Prostate gland (tissue), 2 donors: ENCODE measurements at places on chromosomes 12 and 14. TPM values are rescaled to one million over a fixed set of nuclear protein-coding genes. Genes with fewer than 3 reads are reported as not detected.
A peak's percentile ranks its signal among the peaks of the same experiment; 100 is the strongest.

Gene ASPG
- 2.3 TPM for total RNA-seq

Gene HEBP1
- total RNA-seq, result 40.3 TPM

Gene TAS2R7
- total RNA-seq, result not detected

Gene GLIPR1
- 2.7 TPM for total RNA-seq

Gene JPH4
- 8.5 TPM for total RNA-seq

Gene RIMBP2
- 0.96 TPM for total RNA-seq

Gene UNC79
- total RNA-seq, result 0.32 TPM

Gene TMED8
- 14.7 TPM for total RNA-seq

Gene GPR137C
- total RNA-seq, result 5.3 TPM

- H3K27ac ChIP-seq, result no peak overlapping the region
- H3K36me3 ChIP-seq, result no peaks in the 10 kb centered on the region
- no peak overlapping the region for H3K4me3 ChIP-seq
- DNase-seq, result no peak
- no peaks in the 10 kb centered on the region for H3K27me3 ChIP-seq
Observed at GRCh38 chr12:20492251-20492760, 124.0 kb downstream of the PDE3A start.

DNA sequence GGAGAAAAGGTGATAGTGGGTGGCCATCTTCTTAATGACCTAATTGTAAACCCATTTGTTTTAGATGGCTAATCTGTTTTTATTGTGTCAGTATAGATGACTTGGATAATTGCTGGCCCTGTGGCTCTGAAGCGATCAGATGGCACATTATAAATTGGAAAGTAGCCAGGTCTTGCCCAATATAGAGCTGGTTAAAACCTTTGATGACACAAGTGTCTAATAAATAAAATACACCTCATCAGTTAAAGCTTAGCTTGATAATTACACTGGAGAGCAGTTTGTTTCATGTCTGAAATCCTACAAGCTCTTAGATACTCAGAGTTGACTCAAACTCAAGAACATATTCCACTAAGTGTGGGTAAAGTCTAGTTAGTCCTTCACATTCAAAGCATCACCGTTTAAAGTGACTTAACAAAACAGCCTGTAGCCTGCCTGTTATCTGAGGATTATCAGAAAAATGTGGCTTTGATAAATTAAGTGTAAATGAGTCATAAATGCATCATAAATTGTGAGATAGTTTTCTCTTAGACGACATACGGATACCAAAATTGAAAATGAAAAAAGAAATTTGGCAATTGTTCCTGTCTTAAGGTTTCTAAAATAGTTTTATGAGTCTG, 280.9 kb downstream of the LRIG3 start:
- H3K4me1 ChIP-seq, result no peaks in the 10 kb centered on the region
- no peak overlapping the region for H3K27ac ChIP-seq

- H3K27me3 ChIP-seq, result no peaks in the 10 kb centered on the region
- no peak overlapping the region for H3K27ac ChIP-seq
- no peaks in the 10 kb centered on the region for H3K4me1 ChIP-seq
- no peak for DNase-seq
Observed at GRCh38 chr12:123354600-123354999, 10.0 kb downstream of the SBNO1 start.

DNA sequence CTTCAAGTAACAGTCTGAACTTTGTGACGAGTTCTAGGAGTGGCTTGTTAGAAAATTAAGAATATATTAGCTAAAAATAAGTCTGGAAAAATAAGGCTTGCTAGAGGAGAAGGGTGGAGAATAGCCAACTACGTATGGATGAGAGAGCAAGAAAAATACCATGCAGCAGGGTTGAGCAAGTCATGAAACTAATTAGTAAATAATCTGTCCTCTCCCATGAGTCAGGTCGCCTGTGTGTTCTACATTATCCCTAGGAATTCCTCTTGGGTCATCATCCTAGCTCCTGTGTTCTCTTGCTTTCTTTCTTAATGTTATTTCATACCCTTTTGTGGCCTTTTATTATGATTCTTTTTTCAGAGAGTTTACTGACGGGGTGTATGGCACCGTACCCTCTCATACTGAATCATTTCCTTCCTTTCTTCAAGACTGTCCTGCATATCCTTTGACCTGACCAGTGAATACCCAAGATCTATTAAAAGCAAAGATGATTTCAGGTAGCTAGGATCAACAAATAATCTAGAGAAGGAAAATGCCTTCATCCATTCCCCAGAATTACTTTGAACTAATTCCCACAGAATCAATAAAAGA, 177.2 kb upstream of the NPAS3 start:
- no peak overlapping the region for H3K27ac ChIP-seq
- H3K4me3 ChIP-seq, result no peak overlapping the region
- H3K36me3 ChIP-seq, result no peaks in the 10 kb centered on the region
- no peaks in the 10 kb centered on the region for H3K27me3 ChIP-seq

DNA sequence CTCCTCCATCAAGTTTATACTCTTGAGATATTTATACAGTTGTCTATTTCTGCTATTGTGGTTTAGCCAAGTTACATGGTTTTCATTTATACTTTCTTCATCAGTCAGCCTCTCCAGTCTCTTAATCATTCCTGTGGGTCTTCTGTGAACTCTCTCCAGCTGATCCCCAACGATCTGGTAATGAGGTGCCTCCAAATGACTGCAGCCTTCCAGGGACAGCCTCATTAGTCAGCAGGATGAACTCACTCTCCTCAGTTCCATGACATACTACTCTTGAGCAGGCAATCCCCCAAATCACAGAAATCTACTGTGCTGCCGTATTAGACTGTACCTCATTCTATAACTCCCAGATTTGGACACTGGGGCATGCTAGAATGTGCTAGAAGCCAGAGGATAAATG, 15.3 kb downstream of the AREL1 start:
- H3K4me3 ChIP-seq, result no peak overlapping the region
- no peak for DNase-seq
- H3K27me3 ChIP-seq, result no peaks in the 10 kb centered on the region
- H3K4me1 ChIP-seq, result no peaks in the 10 kb centered on the region
- H3K36me3 ChIP-seq, result no peaks in the 10 kb centered on the region

DNA sequence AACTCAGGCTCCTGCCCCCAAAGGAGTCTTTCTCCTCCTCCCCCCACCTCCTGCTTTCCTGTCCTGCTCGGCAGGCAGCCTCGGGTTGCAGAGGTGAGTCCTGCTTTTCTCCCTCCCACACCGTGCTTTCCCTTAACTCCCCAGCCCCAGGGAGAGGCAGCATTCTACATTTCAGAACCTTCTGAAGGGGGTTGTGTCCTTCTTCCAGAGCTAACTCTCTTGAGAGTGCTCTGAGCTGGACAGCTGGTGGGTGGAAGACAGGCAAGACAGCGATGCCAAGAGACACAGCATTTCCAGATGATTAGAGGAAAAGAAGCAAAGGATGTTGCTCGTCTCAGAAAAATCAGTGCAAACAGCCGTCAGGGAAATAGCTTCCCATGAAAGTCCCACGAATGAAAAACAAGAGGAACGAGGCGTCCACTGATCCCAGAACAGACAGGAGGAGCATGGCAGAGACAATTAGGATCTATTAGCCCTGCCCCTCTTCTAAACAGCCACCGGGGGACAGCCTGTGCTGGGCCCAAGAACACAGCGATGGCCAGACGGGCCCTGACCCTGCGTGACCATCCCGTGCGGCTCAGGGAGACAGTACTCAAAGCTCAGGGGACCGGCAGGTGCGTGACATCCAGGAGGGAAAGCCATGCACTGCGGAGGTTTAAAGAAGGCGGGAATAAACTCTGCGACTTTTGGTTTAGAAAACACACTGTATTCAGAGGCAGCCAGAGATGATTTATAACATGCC, 216.5 kb upstream of the RTL1 start:
- peak; percentile 2 for DNase-seq
- H3K4me3 ChIP-seq, result no peak overlapping the region
- H3K36me3 ChIP-seq, result no peaks in the 10 kb centered on the region
- H3K27me3 ChIP-seq, result no peaks in the 10 kb centered on the region
- H3K4me1 ChIP-seq, result no peaks in the 10 kb centered on the region
- H3K27ac ChIP-seq, result no peak overlapping the region

GRCh38 chr14:79629411-79630287, 581.7 kb downstream of the DIO2 start:
- H3K27me3 ChIP-seq, result no peaks in the 10 kb centered on the region
- H3K4me3 ChIP-seq, result no peak overlapping the region
- no peaks in the 10 kb centered on the region for H3K4me1 ChIP-seq
- H3K27ac ChIP-seq, result no peak overlapping the region
- no peak for DNase-seq

GRCh38 chr12:70400124-70400523, 34.0 kb downstream of the KCNMB4 start:
- H3K4me1 ChIP-seq, result no peaks in the 10 kb centered on the region
- H3K27ac ChIP-seq, result no peak overlapping the region
- H3K36me3 ChIP-seq, result no peaks in the 10 kb centered on the region
- DNase-seq, result no peak
- H3K4me3 ChIP-seq, result no peak overlapping the region

GRCh38 chr14:69038455-69039287, 59.6 kb upstream of the ACTN1 start:
- no peak overlapping the region for H3K27ac ChIP-seq
- no peak overlapping the region for H3K4me3 ChIP-seq
- no peaks in the 10 kb centered on the region for H3K27me3 ChIP-seq
- no peaks in the 10 kb centered on the region for H3K36me3 ChIP-seq

DNA sequence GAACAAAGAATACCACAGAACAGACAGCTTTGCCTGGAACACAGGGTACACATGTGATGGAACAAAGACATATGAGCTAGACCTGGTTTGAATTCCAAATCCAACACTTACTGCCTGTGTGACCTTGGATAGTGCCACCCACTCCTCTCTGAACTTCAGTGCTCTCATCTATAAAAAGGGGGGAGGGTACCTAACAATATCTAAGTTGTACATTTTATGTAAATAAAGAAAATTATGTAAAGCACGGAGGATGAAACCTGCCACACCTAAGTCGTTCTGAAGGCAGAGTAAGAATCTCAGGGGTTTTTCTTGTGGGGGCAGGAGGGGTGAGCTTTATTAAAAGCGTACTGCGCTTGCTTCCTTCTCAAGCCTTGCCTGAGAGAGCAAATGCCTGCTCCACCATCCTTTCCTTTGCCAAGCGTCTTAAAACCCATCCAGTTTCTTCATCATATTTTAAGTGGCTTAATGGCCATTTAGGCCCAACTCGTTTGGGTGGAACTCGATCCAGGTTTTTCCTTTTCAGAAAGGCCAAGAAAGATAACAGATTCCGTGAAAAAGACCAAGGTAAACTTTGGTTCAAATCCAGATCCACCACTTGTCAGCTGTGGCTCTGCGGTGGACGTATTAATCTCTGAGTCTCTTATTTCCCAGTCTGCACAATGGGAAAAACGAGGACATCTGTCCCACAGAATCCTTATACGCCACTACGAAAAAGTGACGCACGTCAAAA, 946 bp downstream of the DDX24 start:
- H3K36me3 ChIP-seq, result no peaks in the 10 kb centered on the region
- H3K4me1 ChIP-seq, result peaks cover 16% of the 10 kb centered on the region
- H3K27ac ChIP-seq, result peak overlapping the region; percentile 87
- peak overlapping the region; percentile 93 for H3K4me3 ChIP-seq

- H3K27me3 ChIP-seq, result no peaks in the 10 kb centered on the region
- no peak for DNase-seq
- no peaks in the 10 kb centered on the region for H3K36me3 ChIP-seq
- H3K27ac ChIP-seq, result no peak overlapping the region
- H3K4me1 ChIP-seq, result no peaks in the 10 kb centered on the region
Observed at GRCh38 chr12:96190413-96191108, 3.6 kb upstream of the ELK3 start.

- H3K27me3 ChIP-seq, result peaks cover 9% of the 10 kb centered on the region
- peaks cover 4% of the 10 kb centered on the region for H3K4me1 ChIP-seq
- peak overlapping the region; percentile 36 for H3K4me3 ChIP-seq
Observed at GRCh38 chr14:41606282-41606531, 469 bp upstream of the LRFN5 start.

DNA sequence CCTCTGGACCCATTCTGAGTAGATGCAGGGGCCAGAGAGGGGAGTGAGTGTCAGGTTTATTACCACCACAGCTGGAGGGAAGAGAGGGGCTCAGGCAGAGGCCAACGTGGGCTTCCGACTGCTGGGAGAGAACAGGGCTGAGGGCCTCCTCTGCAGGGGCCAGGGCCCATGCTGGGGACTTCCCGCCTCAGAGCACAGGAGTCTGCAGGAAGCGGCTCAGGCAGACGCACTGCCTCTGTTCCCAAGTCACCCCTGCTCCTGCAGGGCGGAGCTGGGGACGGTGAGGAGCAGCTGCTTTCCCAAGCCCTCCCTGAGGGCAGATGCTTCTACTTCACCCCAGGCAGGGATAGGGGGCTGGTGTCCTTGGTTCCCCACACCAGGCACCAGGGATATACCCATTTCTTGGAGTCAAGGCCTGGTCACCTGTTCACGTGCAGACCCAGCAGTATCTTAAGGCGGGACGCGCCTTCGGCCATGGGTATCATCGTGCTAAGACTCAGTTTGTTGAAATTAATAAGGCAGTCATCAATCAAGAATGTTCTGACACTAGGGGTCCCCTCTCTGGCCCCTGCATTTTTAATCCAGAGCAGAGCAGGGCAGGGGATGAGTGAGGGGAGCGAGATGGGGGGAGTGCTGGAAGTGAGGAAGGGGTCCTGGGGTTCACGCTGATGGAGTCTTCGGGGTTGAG, 100.0 kb downstream of the PIWIL1 start:
- DNase-seq, result no peak
- no peak overlapping the region for H3K27ac ChIP-seq
- no peaks in the 10 kb centered on the region for H3K36me3 ChIP-seq
- no peak overlapping the region for H3K4me3 ChIP-seq
- no peaks in the 10 kb centered on the region for H3K4me1 ChIP-seq

GRCh38 chr14:94462219-94462551, 9.6 kb upstream of the SERPINA11 start:
- no peak overlapping the region for H3K27ac ChIP-seq
- no peak for DNase-seq
- H3K4me3 ChIP-seq, result no peak overlapping the region
- H3K27me3 ChIP-seq, result no peaks in the 10 kb centered on the region
- no peaks in the 10 kb centered on the region for H3K36me3 ChIP-seq

GRCh38 chr12:29672580-29672979, 111.2 kb downstream of the TMTC1 start:
- H3K36me3 ChIP-seq, result no peaks in the 10 kb centered on the region
- H3K4me3 ChIP-seq, result no peak overlapping the region
- no peak for DNase-seq
- H3K4me1 ChIP-seq, result no peaks in the 10 kb centered on the region
- no peak overlapping the region for H3K27ac ChIP-seq

GRCh38 chr12:94174576-94174975, 26.2 kb downstream of the PLXNC1 start:
- H3K27me3 ChIP-seq, result no peaks in the 10 kb centered on the region
- H3K4me3 ChIP-seq, result no peak overlapping the region
- H3K27ac ChIP-seq, result no peak overlapping the region
- H3K4me1 ChIP-seq, result no peaks in the 10 kb centered on the region
- H3K36me3 ChIP-seq, result no peaks in the 10 kb centered on the region
- DNase-seq, result no peak

GRCh38 chr14:69812711-69813110, 15.7 kb upstream of the SLC10A1 start:
- H3K4me1 ChIP-seq, result no peaks in the 10 kb centered on the region
- no peaks in the 10 kb centered on the region for H3K36me3 ChIP-seq
- no peak for DNase-seq
- peaks cover 3% of the 10 kb centered on the region for H3K27me3 ChIP-seq

GRCh38 chr14:101855958-101856357, 94.4 kb downstream of the PPP2R5C start:
- no peak overlapping the region for H3K4me3 ChIP-seq
- no peak for DNase-seq
- no peaks in the 10 kb centered on the region for H3K27me3 ChIP-seq
- H3K27ac ChIP-seq, result no peak overlapping the region
